ENCODE measurements at places on chromosomes 3 and 15.

DNA sequence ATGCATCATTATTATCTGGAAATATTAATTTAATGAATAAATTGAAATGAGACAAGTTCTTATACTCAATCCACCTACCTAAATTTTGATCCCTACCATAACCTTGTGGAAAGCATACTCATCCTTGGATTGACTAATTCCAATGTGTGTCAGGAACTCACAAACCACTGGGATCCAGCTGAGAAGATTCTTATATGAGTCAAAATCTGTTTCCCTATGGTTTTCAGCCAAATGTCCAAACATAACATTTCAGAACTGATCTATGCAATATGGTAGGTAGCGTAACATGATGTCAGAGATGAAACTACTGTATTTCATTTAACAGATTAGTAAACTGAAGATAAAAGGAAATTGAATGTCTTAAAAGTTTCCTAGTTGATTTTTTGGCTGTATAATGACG, 250.0 kb downstream of the PLOD2 start:
- no peak for DNase-seq

GRCh38 chr15:31544361-31544760, 217.7 kb downstream of the KLF13 start:
- no peak for DNase-seq

GRCh38 chr3:10259798-10260197, 11.5 kb downstream of the TATDN2 start:
- no peak for DNase-seq

- no peak for DNase-seq
Measured at GRCh38 chr3:150504483-150504882, 41.8 kb downstream of the SERP1 start.

DNA sequence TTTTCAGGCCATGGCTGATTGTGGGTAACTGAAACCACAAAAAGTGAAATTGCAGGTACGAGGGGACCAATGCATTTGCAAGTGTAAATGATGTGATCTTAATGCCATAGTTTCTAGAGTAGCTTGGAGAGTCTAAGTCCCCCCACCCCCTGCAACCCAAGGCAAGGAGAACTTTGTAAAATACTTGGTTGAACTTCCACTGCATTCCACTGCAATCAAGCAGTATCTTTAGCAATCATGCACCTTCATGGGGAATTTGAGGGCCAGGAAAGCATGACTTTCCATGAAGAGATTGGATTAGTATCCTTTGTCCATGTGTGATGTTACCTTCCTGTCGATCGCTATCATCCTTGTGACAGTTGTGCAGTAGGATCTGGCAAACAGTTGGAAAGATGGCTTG, 11.4 kb upstream of the CYP8B1 start:
- DNase-seq = no peak

DNA sequence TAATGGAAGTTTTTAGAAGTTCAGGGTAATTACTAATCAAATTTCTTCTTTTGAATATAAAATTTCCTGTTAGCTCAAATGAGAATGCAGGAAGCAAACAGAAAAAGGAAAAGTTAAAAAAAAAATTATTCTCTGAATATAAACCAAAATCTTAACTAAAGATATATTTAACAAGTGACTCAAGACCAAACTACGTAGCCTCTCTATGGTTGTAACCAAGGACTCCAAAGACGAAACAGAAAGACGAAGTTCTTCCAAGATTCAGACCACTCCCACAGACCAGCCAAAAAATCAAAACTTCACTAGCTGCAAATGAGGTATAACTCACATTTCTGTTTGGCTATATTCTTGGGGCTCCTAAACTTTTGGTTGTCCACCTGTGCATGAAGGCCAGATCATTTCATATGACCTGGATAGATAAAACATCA, 846.5 kb upstream of the ALCAM start:
- DNase-seq = no peak

- DNase-seq = no peak
Measured at GRCh38 chr3:66997560-66998112, 471 bp upstream of the KBTBD8 start.

DNA sequence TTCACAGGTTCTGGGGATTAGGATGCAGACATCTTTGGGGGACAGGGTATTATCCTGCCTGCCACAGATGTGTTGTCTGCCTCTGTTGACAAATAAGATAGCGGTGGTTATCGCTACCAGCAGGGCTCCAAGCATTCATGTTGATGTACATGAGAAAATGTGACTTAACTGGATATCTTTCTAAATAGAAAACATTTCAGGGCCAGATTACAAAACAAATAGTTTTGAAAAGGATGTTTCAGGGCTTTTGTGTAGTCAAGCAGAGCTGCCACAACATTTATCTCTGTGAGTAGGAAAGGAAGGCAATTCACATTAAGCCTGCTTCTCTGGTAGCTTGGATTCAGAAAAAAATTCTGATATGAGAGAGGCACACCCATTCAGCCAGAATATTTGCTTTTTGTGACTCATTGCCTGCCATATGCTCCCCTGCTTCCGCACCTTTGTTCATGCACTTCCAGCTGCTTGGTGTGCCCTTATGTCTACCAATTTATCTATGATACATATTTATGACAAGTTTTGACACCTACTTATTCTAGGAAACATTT, 22.8 kb downstream of the PLS1 start:
- peak; percentile 60 for DNase-seq

DNA sequence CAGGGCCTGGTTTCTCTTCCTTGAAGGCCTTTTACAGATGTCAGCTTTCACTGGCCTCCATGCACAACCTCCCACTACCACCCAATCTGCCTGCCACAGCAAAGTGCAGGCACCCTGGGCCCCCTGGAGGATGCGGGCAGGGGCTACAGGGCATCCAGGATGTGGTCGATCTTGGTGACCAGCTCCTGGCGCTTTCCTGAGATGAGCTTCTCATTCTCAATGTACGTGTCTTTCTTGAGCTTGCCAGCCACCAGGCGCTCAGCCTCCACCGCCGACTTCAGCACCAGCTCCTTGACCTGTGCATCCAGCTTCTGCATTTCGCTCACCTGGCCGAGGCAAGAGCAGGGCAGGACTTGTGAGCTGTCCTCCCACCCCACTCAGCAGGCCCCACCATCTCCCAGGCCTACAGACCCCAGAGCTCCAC, 30.3 kb downstream of the RPN1 start:
- no peak for DNase-seq

DNA sequence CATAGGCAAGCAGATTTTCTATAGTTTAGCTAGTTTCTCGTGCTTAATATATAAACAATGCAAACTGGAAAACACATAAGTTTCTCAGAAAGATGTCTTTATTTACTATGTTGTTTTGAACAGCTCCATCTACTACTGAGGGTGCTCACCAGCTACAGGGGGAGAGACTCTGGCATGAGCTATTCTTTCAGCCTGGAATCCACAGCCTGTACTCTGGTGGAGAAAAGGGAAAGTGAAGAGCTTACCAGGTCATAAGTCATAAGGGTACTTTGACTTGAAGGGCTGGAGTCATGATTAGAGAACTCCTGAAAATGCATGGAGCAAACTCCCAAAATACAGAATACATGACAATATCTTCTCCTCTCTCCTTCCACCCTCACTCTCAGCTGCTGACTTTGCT, 4.4 kb upstream of the AVEN start:
- DNase-seq = no peak

GRCh38 chr3:18137958-18138357, 287.2 kb downstream of the SATB1 start:
- no peak for DNase-seq

Measured in glomerular endothelial cell (primary cell).